ENCODE measurements at places on chromosomes 5 and 9. TPM values are rescaled to one million over a fixed set of nuclear protein-coding genes. Genes with fewer than 3 reads are reported as not detected.

The OR4F3 gene
- not detected for polyA plus RNA-seq

The PCDHB3 gene
- polyA plus RNA-seq: 2.3 TPM

The PCDHGA10 gene
- polyA plus RNA-seq: 3.7 TPM

The ACO1 gene
- polyA plus RNA-seq: 47.2 TPM

The KIAA1191 gene
- polyA plus RNA-seq: 152 TPM

The C5orf52 gene
- not detected for polyA plus RNA-seq

The CDC25C gene
- polyA plus RNA-seq: 11.7 TPM

- DNase-seq: no peak
Observed at GRCh38 chr9:96160866-96161265, 141.1 kb downstream of the HSD17B3 start.

GRCh38 chr5:143398053-143398355 is 5.5 kb downstream of the NR3C1 start:
- DNase-seq: no peak

DNA sequence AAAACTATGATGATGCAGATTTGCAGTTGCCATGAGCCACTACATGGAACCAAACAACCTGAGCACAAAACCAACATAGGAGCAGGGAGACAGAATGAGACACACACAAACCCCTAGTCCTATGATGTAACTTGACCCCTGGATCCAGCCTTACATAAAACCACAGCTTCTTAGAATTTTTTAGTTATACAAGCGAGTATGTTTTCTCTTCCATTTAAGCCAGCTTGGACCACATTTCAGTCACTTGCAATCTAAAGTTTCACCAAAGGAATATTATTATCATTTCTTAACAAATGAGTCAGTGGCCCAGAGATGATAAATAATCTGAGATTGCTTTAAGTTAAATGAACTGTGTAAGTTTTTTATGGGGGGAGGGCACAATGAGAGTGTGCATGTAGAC is 6.8 kb downstream of the SPOCK1 start:
- DNase-seq: no peak

DNA sequence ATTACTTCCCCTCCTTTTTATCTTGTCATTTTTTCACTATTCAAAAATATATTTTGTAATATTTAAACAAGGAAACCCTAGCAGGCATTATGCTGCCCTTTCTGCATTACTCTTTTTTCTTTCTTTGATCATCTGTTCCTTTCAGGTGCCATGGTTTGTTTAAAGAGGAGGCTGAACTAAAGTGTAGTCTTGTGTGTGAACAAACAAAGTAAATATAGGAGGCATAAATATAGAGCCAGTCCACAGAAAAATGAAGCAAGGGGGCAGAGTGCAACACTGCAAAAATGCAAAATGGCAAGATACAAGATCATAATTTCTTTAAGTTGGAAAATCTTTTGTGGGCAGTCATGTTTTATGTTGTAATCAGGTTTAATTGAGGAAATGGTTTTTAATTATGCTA is 947.3 kb upstream of the COX7C start:
- DNase-seq: no peak

GRCh38 chr5:160289356-160289651 is 23.1 kb downstream of the CCNJL start:
- DNase-seq: no peak

DNA sequence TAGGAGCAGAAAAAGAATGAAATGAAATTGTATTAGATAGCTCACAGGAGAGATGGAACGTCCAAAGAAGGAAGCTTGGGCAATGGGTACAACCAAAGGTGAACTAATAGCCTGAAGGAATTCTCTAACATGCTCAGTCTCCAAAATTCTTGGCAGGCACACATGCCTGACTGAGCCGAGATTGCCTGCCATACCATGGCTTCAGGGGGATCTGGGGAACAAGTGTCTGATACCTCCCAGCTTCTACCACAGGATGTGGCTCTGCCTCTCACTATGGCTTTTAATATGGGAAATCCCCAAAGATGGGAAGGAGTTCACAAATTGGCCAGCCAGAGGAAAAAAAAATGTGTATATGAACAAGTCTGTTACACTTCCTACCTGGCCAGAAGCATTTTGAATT is 3.6 kb upstream of the PALM2AKAP2 start:
- no peak for DNase-seq

DNA sequence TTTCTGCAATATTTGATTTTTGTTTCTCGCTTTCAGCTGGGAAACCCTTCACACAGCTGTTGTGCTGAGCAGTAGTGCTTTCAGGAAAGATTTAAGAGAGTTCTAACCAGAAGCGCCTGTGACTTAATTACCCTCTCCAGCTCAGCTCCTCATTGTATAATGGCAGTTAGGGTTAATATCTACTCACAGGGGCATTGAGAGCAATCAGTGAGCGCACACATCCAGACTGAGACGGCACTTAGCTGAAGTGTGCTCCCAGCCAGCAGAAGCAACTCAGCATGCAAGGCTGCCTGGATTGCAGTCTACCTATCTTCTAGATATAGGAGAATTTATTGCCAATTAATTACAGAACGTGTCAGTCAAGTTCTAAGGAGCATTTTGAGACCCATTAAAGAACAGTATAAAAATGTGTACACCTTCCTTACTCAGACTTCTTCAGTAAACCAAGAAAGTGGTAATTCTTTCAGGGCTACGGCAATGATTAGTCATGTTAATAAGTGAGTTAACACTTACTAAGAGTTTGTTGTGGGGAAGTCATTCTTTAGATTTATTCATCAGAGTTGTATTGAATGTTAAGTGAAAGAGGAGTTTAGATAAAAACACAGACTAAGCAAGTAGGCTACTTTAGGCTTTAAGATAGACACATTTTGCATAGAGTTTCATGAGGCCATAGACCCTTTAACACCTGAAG is 111.7 kb upstream of the PCAT7 start:
- DNase-seq: no peak

DNA sequence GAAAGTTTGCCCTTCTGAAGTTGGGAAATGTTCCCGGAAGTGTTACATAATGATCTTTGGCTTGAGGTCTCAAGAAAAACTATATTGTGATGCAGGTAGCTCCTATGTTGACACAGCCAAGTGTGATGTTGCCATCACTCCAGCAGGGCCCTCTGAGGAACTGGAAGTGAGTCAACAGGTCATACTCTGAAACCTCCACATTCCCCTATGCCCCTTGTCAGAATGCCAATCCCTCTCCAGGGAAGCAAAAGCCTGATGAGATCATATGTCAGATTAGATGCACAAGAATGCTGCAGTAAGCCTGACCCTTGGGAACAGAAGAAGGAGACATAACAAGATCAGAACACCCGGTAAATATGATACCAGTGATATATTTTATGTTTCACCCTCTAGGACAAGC is 66.8 kb upstream of the ITGA2 start:
- DNase-seq: no peak

DNA sequence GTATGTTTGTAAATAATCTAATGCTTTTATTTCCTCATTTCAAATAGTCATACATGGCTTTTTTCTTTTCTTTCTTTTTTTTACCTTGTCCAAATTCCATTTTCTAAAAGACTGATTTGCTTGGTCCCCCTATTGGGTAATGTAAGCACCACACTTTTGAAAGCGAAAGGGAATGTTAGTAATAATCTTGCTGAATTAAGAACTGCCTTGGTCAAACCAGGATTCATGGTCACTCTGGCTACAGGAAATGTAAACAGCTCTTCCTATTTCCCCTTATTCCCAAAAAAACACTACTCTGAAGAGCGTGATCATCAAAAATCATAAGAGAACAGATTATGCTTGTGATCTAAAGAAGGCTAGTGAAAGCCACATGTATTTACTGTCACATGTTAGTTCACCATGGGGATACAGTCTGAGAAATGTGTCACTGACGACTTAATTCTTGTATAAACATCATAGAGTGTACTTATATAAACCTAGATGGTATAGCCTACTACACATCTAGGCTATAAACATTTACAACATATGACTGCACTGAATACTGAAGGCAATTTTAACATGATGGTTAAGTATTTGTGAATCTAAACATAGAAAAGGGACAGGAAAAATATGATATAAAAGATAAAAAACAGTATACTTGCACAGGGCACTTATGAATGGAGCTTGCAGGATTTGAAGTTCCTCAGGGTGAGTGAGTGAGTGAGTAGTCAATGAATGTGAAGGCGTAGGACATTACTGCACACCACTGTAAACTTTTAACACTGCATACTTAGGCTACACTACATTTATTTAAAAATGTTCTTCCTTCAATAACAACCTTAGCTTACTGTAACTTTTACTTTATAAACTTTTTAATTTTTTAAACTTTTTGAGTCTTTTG is 75.3 kb downstream of the HMGCR start:
- DNase-seq: no peak

DNA sequence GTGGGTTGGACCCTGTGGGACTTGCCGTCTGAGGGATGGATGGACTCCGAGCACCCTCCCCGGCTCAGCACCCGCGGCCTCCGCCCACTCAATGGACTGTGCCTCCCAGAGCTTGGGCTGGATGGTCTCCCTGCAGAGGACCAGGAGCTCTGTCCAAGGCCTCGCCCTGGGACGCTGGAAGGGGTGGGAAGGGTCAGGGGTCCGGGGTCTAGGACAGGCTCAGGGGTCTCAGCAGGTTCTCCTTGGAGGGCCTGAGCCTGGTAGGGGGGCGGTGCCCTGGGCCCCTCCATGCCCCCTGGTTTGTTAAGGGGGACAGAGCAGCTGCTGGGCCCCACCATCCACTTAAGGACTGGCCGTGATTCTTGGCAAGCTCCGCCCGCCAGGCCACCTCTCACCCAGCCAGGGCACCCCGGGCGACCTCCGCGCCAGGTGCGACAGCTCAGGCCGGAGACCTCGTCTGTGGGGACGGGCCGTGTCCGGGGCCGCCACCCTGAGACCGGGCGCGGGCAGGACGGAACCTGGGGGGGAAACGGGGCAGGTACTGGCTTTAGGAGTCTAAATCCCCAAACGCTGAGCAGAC is 29.2 kb downstream of the EXOC3 start:
- DNase-seq: no peak

DNA sequence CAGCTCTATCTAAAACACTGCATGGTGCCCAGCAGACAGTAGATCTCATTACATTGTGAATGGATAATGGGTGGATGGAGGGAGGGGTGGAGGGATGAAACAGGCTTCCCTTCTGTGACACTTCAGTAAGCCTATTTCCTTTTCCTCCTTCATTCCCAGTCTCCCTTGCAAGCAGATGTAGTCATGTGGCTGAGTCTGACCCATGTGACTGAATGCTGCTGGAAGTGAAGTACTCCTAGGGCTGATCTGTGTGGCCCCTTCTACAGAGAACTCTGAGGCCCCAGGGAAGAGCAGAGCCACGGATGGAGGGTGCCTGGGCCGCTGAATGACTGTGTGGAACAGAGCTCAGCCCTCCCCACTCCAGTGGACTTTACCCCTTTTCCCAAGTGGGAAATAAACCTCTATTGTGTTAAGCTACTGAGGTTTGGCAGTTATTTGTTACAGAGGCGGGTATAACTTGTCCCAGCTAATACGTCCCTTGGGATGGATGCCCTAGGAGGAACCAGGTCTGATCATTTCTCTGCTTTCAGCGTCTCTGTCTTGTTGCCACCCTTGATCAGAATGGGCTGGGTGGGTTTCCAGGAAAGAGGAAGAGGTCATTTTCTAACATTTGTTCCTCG is 176.1 kb upstream of the MVB12B start:
- DNase-seq: no peak

DNA sequence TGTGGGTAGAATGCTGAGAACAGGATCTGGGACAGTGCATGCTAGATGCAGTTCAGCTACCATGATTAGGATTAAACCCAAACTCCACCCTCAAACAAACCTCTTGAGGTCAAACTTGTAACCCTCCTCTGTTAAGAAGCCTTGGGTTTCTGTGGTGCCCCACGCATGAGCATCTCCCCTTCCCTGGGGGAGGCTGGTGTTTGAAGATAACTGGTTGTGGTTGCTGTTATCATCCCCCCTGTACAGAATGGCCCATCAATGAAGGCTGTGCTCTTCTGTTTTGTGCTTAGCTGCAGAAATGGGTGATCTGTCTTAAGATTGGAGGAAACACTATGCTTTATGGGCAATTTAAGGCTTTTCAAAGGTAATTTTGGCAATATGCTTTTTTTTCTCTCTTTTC is 4.4 kb upstream of the DAB2IP start:
- DNase-seq: no peak

- no peak for DNase-seq
Observed at GRCh38 chr5:92652756-92653155, 928.3 kb downstream of the NR2F1-AS1 start.

GRCh38 chr5:76582230-76583162 is 40.7 kb downstream of the F2RL2 start:
- no peak for DNase-seq

DNA sequence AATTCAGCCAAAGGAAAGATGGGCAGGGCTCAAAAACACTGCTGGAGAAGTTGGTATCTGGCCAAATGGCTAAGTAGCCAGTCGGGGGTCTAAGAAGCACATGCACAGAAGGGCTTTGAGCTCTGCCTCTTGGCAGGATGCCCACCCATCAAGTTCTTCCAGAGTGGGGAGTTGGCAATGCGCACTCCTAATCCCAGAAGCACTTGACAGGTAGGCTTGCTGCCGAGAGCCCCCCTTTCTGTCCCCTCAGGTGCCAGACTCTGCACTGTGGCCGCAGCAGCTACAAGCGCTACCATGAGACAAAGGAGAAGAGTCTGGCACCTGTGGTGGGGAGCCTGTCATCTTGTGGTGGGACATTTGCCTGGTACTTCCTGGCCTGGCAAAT is 252.9 kb upstream of the SLC24A2 start:
- DNase-seq: no peak

- DNase-seq: no peak
Observed at GRCh38 chr5:115733607-115734006, 82.9 kb downstream of the CDO1 start.

- no peak for DNase-seq
Observed at GRCh38 chr9:75391497-75391896, 303.2 kb downstream of the OSTF1 start.

GRCh38 chr5:34028349-34028748 is 14.7 kb downstream of the C1QTNF3 start:
- no peak for DNase-seq

- no peak for DNase-seq
Observed at GRCh38 chr9:18077941-18078678, 395.8 kb upstream of the ADAMTSL1 start.

GRCh38 chr5:120358949-120359348 is 105.2 kb upstream of the PRR16 start:
- no peak for DNase-seq

DNA sequence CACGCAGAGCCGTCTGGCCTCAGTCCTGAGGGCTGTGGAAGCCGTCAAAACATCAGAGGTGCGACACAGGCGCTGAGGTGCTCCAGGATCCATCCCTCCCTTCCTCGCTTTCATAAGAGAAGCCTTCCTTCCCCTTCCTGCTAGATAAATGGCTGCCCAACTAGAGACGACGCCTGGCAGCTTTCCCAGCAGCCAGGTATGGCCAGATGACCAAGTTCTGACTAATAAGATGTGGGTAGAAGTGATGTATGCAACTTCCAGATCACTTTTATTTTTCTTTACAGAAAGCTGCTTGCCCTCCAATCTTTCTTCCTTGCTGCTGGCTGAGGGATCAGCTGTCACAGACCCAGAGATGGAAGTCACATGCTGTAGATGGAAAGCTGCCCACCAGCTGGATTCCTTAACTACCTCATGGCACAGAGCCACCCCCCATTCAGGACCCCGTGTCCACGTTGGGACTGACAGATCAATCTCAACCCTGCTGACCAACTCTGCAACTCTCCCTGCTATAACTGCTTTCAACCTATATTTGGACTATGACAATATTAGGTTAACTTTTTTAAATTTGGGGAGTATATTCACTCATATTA is 8.8 kb downstream of the MAPK9 start:
- DNase-seq: no peak

GRCh38 chr5:113194591-113194990 is 218.0 kb downstream of the DCP2 start:
- no peak for DNase-seq
